ENCODE measurements at places on chromosomes 2 and 18.

DNA sequence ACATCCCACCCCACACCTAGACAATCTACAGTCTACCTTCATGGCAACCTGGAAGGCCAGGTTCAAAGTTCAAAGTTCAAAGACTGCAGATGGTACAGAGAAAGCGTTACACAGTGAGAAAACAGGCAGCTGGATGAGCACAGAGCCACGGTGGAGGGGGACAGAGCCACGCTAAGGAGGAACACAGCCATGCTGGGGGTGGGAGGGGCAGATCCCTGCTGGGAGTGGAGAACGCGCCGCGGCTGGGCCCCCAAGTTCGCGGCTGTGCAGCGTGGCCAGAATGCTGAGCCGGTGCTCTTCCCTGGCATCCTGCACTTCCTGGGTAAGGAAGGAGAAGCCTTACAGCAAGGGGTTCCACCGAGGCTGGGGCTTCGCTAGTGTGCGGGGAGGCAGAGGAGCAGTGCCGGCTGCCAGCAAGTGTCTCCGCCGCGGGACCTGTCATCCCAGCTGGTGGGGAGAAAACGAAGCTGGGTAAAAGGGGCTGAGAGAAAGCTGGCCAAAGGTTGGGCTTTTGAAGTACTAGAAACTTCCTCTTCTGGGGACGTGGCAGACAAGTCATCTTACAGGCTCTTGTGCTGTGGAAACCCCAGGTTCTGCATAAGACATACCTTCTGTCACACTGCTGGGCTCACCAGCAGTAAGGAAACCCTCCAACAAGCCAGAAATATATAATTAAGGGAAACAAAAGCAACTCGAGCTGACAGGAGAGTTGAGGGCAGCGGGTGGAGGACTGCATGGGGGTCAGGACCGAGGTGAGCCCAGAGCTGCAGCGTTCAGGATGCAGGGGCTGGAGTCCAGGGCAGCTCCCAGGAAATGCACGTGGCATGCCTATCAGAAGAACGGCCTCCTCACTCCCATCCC is 115.5 kb downstream of the HDAC4 start:
- DNase-seq: no peak

GRCh38 chr18:45712061-45712460 is 11.9 kb upstream of the SLC14A1 start:
- DNase-seq: no peak

- DNase-seq: no peak
Measured at GRCh38 chr2:10919771-10920621, 8.3 kb downstream of the KCNF1 start.

DNA sequence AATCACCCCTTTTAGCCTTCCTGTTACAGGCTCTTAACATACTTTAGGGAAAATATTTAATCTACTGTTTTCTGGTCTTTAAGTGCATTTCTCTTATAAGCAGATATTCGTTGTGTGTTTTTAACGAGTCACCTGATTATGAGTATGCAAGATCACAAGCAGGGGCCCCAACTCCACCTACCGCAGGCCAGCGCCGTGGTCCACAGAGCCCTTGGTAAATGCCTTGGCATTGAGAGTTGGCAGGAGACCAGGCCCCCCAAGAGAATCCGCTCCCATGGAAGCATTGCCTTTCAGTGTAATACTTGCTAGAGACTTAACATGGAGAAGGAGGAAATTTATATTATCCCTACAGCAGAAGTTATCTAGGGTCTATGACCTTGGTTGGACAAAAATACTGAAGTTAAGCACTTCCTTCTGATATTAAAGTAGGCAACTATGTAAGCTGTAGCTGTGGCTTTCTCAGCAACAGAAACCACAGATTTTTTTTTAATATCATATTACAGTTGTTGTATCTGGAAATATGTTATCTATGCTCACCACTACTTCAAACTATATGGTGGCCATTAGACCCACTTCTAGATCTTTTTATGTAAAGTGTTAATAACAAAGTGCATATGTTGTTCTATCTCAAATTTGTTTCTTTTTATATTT is 241.8 kb upstream of the MGAT5 start:
- no peak for DNase-seq

- no peak for DNase-seq
Measured at GRCh38 chr2:234950730-234951663, 820 bp upstream of the SH3BP4 start.

DNA sequence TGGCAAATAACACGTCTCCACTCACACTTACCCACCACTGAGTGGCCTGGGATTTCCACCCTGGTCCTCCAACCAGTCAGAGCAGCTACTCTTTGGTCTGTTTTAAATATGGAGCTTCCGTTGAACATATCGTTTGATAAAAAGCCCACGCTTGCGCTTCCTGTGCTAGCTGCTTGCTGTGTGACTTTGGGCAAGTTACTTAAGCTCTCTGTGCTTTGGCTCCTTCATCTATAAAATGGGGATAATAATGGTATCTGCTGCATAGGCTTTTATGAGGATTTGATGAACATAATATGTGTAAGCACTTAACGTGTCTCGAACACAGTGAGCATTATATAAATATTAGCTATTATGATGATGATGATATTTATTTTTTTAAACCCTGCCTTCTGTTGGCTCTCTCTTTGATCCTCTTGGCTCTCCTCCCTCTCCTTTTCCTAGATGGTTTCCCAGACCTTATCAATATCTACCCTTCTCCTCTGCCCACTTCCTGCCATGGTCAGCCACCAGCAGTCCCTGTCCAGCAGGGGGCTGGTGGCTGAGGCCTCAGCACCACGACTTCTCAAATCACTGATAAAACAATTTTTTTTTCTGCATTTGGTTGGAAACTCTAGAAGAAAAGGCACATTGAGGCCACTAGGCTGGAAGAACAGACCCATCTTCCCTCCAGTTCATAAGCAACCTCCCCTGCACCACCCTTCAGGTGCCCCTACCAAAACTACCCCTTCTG is 191.9 kb downstream of the LOXHD1 start:
- no peak for DNase-seq

Data from stimulated activated CD8-positive, alpha-beta memory T cell treated with anti-CD3 and anti-CD28 coated beads, Interleukin-4, amount 100 ng/mL, for 1 hour (primary cell).